Cardiac atrium fibroblast (primary cell): ENCODE measurements at places on chromosomes 11 and 22. TPM values are rescaled to one million over a fixed set of nuclear protein-coding genes. Genes with fewer than 3 reads are reported as not detected.

SCN3B gene
- total RNA-seq = 0.49 TPM in 1 of 2 replicates, not detected in the other

ARFIP2 gene
- total RNA-seq = 54.3 and 73.7 TPM in 2 replicates

MUC5B gene
- total RNA-seq = 0.16 TPM in 1 of 2 replicates, not detected in the other

MS4A7 gene
- total RNA-seq = not detected in 2 replicates

ART1 gene
- total RNA-seq = not detected in 2 replicates

OR51B2 gene
- not detected in 2 replicates for total RNA-seq

OR52I1 gene
- not detected in 2 replicates for total RNA-seq

TMEM132A gene
- 17.9 and 77.4 TPM in 2 replicates for total RNA-seq

CBLIF gene
- not detected in 2 replicates for total RNA-seq

GLYAT gene
- total RNA-seq = not detected in 2 replicates

IGLL1 gene
- total RNA-seq = not detected in 2 replicates

FXYD2 gene
- 1.3 TPM in 1 of 2 replicates, not detected in the other for total RNA-seq

POGLUT3 gene
- 25.3 and 31.6 TPM in 2 replicates for total RNA-seq

KCNQ1OT1 gene
- 1.3 and 1.4 TPM in 2 replicates for total RNA-seq

WNT11 gene
- total RNA-seq = 0.65 TPM in 1 of 2 replicates, not detected in the other

RASSF10 gene
- total RNA-seq = not detected in 2 replicates

SLC25A17 gene
- 15.7 and 23.5 TPM in 2 replicates for total RNA-seq

SLC22A9 gene
- not detected in 2 replicates for total RNA-seq

OR51G1 gene
- total RNA-seq = not detected in 2 replicates

VSTM5 gene
- 0.18 TPM in 1 of 2 replicates, not detected in the other for total RNA-seq

BCO2 gene
- 0.72 and 1.8 TPM in 2 replicates for total RNA-seq

TH gene
- total RNA-seq = not detected in 2 replicates

KREMEN1 gene
- 6.9 and 9.4 TPM in 2 replicates for total RNA-seq

MYEOV gene
- not detected in 2 replicates for total RNA-seq

YPEL1 gene
- 0.81 and 2.9 TPM in 2 replicates for total RNA-seq

ZNF215 gene
- 3.1 and 6.7 TPM in 2 replicates for total RNA-seq

LMO2 gene
- 10.3 and 12.3 TPM in 2 replicates for total RNA-seq

BAIAP2L2 gene
- 2.4 and 9.7 TPM in 2 replicates for total RNA-seq

KCNJ11 gene
- total RNA-seq = not detected in 2 replicates

MCAM gene
- total RNA-seq = 51.3 and 129 TPM in 2 replicates

GUCY1A2 gene
- total RNA-seq = 2.1 and 6.0 TPM in 2 replicates

SCO2 gene
- total RNA-seq = 0.81 and 1.6 TPM in 2 replicates

MRGPRE gene
- not detected in 2 replicates for total RNA-seq

RAB30 gene
- total RNA-seq = 9.1 and 16.8 TPM in 2 replicates

NTM gene
- total RNA-seq = 1.9 and 5.4 TPM in 2 replicates

OR51B6 gene
- total RNA-seq = not detected in 2 replicates

SMIM38 gene
- not detected in 2 replicates for total RNA-seq

C11orf52 gene
- 0.65 and 4.3 TPM in 2 replicates for total RNA-seq

LDHAL6A gene
- total RNA-seq = not detected in 2 replicates

WBP2NL gene
- not detected in 2 replicates for total RNA-seq

CHRM1 gene
- total RNA-seq = not detected in 2 replicates

SLC5A4 gene
- total RNA-seq = not detected in 2 replicates

TCN2 gene
- 17.5 and 34.8 TPM in 2 replicates for total RNA-seq

DNAL4 gene
- total RNA-seq = 9.9 and 13.9 TPM in 2 replicates

OR10A2 gene
- not detected in 2 replicates for total RNA-seq

CCDC15 gene
- total RNA-seq = 0.97 and 3.1 TPM in 2 replicates

BEST1 gene
- total RNA-seq = 0.97 and 3.4 TPM in 2 replicates
